Astrocyte (in vitro differentiated cells and primary cell): ENCODE measurements at places on chromosomes 6 and 20.

GRCh38 chr6:47016909-47017308 lies 25.2 kb downstream of the ADGRF1 start:
- DNase-seq = no peak

- DNase-seq = no peak
Observed at GRCh38 chr6:54993948-54994347, 147.4 kb downstream of the FAM83B start.

DNA sequence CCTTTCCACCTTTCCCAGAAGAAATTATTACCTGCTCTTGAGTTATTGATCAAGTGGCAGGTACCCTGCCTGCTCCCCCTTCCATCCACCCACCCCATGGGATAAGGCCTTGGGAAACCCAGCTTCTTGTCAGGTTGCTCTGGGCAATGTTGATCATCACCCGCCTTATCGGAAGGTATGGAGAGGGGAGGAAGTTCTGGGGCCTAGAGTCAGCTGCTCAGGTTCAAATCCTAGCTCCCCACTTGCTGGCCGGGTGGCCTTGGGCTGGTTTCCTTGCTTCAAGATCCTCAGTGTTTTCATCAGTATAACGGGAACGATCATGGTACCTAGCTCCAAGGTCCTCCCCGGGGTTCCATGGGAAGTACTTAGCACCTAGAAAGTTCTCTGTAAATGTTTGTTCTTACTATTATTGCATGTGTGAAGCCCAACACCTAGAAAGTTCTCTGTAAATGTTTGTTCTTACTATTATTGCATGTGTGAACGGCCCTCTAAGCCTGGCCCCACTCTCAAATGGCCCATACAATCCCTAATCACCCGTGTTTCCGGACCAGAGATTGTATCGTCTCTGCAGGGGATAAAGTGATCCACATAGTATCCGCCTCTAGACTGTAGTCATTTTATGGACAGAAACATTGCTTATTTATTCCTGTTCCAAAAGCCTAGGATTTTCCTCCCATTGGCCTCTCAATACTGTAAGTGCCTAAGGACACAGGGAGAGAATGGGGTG lies 1.1 kb upstream of the PREX1 start:
- DNase-seq = no peak

GRCh38 chr6:35797837-35798526 lies 859 bp upstream of the CLPS start:
- no peak for DNase-seq

DNA sequence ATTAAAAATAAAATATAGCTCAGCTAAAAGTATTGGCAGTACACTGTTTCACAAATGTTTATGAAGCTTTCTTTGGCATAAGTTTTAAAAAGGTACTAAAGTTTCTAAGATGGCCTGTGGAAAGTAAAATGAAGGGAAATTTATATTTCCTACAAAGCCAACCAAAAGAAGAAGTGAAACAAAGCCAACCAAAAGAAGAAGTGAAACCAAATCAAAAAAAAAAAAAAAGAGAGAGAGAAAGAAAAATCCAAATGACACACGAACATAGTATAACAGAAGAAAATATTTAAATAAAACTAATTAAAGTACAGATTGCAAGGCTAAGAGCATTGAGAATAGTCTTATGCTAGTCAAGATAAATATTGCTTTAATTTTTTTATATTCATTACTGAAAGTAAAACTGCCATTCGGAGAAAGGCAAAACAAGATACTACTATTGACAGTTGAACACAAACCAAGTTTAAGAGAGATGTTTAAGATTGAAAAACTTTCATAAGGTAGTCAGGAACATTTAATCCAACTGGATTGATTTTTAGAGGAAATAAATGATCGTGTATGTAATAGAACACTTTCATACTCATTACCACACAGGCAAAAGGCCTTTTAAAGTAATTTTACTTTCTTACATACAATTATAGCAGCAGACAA lies 12.8 kb upstream of the KHDRBS2 start:
- DNase-seq = no peak

- peak; percentile 56 for DNase-seq
Observed at GRCh38 chr20:23350904-23351838, 580 bp downstream of the NXT1 start.

DNA sequence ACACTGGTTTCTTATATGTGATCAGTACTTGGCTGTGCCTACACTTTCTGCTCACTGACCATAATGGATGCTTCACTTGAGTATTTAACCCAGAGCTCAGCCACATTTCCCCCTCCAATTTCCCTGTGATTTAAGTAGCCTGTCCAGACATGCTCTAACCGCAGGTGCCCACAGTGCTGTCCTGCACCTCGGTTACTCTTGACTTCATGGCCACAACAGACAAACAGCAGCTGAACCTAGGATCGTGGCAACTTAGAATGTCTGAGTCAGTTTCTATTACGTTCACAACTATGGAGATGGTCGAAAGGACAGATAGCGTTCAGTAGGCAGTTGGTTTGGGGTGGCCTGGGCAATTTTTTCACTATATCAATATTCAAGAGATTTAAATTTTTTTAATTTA lies 306.9 kb upstream of the SGK1 start:
- no peak for DNase-seq

DNA sequence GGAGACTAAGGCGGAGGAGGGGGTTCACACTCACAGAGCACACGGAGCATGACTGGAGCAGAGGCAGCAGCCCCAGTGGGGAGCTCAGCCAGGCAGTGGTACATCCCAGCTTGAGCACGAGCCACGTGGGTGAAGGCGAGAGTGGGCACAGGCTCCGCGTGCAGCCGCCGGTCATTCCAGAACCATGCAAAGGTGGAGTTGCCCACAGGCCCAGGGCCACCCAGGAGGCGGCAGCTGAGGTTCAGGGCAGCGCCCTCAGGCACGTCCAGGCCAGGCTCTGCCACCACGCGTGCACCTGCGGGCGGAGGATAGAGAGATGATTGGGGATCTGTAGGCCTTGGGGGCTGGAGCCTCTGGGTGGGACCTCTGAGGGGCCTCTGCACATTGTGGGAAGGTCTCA lies 9.5 kb upstream of the ADAM33 start:
- no peak for DNase-seq

DNA sequence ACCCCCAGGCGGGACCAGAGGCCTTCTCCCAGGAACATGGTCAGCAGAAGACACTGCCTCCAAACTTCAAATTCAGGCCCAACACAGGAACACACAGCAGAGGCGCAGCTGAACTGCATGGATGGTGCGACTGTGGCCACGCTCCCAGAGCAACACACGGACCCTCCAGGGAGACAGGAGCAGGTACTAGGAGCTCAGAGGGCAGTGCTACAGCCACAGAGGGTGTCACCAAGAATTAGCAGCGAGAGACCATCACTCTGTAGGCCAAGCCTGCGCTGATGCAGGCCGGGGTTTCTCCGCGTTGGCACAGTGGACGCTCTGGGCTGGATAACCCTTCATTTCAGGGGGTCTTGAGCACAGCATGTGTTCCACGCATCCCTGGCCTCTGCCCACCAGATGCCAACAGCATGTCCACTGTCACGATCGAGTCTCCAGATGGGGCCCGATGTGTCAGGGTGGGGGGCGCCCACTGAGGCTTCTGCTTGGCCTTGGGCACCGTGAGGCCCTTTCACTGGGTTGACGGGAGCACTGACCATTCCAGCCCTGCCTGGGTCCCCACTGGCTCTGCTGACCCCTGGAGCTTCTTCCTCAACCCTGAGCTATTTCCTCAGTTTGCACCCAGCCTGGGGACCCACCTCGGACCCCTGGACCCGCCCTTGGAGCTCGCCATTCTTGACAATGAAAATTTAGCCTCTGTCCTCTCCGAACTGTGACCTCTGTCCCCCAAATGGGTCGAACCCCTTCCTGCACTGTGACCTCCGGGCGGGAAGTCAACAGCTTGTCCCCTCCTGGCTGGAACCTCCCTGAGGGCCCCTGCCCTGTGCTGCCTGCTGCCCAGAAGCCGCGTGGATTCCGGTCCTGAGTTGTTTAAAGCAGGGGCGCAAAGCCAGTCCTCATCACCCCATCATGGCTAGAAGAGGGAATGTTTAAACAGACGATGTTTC lies 239.4 kb downstream of the DLL1 start:
- DNase-seq = no peak

- no peak for DNase-seq
Observed at GRCh38 chr6:169926617-169927417, 175.4 kb downstream of the ERMARD start.
